ENCODE measurements at places on chromosomes 6 and 20. TPM values are rescaled to one million over a fixed set of nuclear protein-coding genes. Genes with fewer than 3 reads are reported as not detected.

GINM1 gene
- 53.5 TPM for total RNA-seq

FAM162B gene
- total RNA-seq: 0.81 TPM

APOBEC2 gene
- not detected for total RNA-seq

AVP gene
- total RNA-seq: not detected

GTSF1L gene
- not detected for total RNA-seq

C20orf96 gene
- 2.1 TPM for total RNA-seq

MOCS3 gene
- 11.2 TPM for total RNA-seq

MOCS1 gene
- total RNA-seq: 12.2 TPM

CAGE1 gene
- total RNA-seq: not detected

DEFB124 gene
- total RNA-seq: not detected

DOK5 gene
- total RNA-seq: 21.3 TPM

CGA gene
- not detected for total RNA-seq

CRYBG1 gene
- total RNA-seq: 40.4 TPM

PKIB gene
- 0.12 TPM for total RNA-seq

CLDN20 gene
- not detected for total RNA-seq

PFDN6 gene
- 11.7 TPM for total RNA-seq

MUC21 gene
- not detected for total RNA-seq

HTR1E gene
- total RNA-seq: not detected

F13A1 gene
- total RNA-seq: 0.12 TPM

RBPJL gene
- total RNA-seq: not detected

TLDC2 gene
- total RNA-seq: 0.49 TPM

HLA-DPB1 gene
- total RNA-seq: 10.9 TPM

CYP39A1 gene
- total RNA-seq: 4.5 TPM

CLPSL1 gene
- not detected for total RNA-seq

KCNK16 gene
- not detected for total RNA-seq

RRAGD gene
- total RNA-seq: 1.5 TPM

WTAP gene
- total RNA-seq: 104 TPM

RPP21 gene
- 22.2 TPM for total RNA-seq

CCN5 gene
- total RNA-seq: 59.2 TPM

SDC4 gene
- 210 TPM for total RNA-seq

CARMIL1 gene
- 20.9 TPM for total RNA-seq

Data from hair follicle dermal papilla cell (primary cell).